ENCODE measurements at places on chromosomes 2 and 18.

GRCh38 chr2:8312861-8313830 is 368.7 kb upstream of the ID2 start:
- no peak for DNase-seq

- DNase-seq: no peak
Measured at GRCh38 chr2:38517284-38517683, 85.4 kb downstream of the HNRNPLL start.

DNA sequence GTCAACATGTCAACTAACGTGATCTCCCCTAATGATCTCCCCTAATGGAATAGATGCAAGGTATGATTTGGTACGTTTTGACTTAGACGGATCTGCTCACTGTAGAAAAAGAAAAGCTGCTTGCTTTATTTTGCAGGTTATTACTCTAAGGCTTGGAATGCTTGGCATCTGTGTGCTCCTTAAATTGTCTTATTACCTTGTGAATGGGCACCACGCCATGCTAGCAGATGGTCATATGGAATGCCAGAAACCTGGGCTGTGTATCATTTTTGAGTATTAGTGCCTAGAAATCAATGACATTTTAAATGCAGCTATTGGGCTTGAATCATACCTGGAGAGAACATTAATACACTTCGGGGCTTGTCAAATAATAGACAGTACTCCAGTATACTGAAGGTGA is 16.5 kb upstream of the FIGN start:
- no peak for DNase-seq

GRCh38 chr18:33821503-33821902 is 243.5 kb downstream of the ASXL3 start:
- no peak for DNase-seq

DNA sequence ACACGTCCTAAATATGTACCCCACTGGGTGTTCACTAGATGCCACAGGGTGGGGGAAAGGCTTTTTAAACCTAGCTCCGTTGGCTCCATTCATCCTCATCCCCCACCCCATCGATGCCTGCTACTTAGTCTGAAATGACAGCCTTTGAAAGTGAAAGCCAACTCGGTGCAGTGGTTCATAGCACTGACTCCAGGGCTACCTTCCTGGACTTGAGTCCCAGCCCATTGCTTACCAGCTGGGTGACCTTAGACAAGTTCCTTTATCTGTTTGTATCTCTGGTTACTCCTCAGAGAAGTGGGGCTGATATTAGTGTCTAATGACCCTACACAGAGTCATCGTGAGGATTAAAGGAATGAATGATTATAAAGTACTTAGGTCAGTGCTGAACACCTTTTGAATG is 24.4 kb downstream of the EHD3 start:
- DNase-seq: no peak

DNA sequence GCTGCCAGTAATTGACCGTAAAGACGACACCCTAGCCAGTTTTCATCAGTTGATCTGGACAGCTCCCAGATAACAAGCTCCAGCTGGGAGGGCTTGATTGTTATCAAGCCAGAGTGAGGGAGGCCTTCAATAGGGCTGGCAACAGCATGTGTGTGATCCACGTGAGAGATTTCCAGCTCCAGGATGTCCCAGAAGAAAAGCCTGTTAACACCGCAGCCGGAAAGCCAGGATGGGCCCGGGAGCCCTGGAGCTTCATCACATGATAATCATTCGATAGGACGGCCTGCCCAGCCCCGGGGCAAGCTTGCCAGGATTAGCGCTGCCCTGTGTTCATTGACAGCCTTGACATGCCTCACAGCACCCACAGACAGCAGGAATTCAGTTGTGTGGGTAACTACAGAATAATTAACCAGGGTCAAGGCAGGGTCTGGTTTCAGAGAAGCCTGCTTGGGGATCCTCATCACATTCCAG is 182.5 kb downstream of the C1D start:
- no peak for DNase-seq

DNA sequence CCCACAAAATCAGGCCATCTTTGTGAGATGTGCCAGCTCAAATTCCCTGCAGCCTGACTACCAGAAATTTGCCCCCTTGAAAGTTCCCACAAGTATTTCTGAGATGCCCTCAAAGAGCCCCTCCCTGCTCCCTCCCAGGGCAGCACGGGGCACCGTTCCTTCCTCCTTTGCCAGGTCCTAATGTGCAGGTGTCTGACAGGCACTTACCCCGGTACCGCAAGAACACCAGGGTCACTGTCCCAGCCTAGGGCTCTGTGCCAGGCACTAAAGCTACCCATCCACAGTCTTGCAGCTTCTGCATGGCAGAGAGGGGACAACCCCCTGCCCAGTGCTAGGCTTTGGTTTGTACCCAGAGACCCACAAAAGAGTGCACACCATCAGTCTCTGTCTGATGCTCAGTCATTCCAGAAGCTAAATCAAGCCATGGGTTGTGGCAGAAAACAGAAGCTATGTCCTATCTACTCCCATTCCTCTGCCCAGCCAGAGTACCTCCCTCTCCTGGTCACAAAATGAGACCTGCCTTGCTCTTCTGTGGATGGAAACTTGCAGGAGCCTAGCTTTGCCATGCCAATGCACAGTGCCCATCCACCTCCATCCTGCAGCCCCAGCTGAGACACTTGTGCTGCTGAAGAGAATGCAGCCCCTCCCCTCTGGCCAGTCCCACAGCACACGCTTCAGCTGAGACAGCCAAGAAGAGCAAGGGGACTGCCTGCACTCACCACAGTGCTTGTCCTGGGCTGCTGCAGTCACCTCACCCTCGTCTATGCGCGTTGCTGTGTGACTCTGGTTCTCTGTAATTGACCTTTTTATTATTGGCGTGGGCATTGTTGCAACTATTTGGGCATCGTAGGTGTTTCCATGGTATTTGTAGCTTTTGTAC is 48.7 kb downstream of the INPP5D start:
- no peak for DNase-seq

DNA sequence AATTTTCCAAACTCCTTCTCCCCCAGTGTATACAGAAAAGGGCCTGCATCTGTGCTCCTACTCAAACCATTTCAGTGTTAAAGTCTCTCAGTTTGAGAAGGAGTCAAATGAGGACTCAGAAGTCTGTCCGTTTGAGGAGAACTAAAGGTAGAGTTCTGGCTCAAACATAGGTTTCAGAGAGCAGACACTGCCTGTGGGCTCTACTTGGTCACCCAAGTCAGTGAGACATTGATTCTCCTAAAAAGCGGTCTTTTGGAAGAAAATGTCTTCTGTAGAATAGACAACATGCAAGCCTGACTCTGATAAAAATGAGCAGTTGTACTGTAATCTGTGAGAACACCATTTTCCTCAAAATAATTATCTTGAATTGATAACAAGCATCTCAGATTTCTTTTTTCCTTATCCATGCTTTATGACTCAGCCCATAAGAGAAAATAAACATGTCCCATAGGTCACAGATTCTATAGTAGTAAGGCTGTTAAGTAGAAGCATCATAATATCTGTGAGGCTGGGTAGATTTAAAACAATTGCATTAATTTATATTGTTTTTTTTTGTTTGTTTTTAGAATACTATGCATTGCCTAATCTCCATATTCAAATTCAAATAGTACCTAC is 82.8 kb downstream of the ASXL3 start:
- DNase-seq: no peak

DNA sequence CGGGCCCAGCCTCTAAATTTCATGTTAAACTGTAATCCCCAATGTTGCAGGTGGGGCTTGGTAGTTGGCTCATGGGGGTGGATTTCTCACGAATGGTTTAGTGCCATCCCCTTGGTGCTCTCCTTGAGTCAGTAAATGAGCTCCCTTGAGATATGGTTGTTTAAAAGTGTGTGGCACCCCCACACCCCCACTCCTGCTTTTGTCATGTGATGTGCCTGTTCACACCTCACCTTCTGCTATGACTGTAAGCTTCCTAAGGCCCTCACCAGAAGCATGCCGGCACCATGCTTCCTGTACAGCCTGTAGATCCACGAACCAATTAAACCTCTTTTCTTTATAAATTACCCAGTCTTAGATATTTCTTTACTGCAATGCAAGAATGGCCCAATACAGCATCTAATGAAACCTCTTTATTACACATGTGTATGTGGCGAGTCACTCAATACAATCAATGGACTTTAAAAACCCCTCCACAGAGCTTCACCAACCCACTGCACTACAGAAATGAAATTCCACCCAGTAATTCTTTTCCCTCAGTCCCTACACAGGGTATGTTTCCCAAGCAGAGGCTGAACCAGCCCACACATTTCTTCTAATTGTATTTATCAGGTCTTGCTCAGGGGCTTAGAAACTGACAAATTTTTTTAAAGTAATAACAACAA is 47.3 kb downstream of the WDFY1 start:
- DNase-seq: no peak

- no peak for DNase-seq
Measured at GRCh38 chr2:230972046-230972445, 23.9 kb upstream of the SPATA3 start.

- DNase-seq: peak; percentile 71
Measured at GRCh38 chr18:79200546-79201268, 131.5 kb downstream of the ATP9B start.

DNA sequence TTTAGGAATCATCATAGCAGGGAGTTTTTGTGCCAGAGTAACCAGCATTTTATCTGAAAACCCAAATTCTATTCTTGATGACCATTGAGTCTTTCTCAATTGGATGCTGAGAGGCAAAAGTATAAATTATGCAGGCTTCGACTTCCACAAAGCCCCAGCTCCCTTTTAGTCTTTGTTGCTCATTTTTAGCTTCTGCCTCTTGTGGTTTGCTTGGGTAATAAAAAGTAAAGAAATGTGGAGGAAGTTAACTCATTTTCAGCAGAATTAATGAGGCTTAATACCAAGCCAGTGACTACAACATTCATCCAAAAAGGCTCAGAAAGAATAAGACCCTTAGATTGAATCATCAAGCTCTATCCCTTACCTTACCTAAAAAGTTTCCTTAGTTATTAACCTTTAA is 18.6 kb downstream of the ERMN start:
- DNase-seq: no peak

DNA sequence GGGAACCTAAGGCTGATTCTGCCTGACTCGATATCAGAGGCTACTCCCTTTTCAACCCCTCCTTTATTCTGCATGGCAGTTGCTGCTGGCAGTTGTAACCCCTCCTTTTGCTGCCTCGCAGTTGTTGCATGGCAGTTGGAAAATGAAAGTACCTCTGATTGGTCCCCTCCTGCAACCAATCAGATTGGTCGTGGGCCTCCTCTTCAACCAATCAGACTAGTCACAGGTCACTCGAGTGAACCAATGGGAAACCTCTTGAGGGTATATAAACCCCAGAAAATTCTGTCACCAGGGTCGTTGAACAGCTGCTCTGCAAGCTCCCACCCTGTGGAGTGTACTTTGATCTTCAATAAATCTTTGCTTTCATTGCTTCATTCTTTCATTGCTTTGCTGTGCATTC is 294.3 kb upstream of the SLC8A1 start:
- no peak for DNase-seq

- no peak for DNase-seq
Measured at GRCh38 chr2:37773371-37774130, 102.1 kb upstream of the CDC42EP3 start.

All from femur (tissue), 1 donor.